ENCODE measurements at places on chromosomes 13 and 19.

GRCh38 chr13:100428986-100429385 lies 159.6 kb downstream of the GGACT start:
- DNase-seq: no peak

- no peak for DNase-seq
Observed at GRCh38 chr13:99658261-99658991, 157.2 kb downstream of the TM9SF2 start.

GRCh38 chr19:41321600-41322270 lies 11.8 kb downstream of the CCDC97 start:
- peak; percentile 73 for DNase-seq

DNA sequence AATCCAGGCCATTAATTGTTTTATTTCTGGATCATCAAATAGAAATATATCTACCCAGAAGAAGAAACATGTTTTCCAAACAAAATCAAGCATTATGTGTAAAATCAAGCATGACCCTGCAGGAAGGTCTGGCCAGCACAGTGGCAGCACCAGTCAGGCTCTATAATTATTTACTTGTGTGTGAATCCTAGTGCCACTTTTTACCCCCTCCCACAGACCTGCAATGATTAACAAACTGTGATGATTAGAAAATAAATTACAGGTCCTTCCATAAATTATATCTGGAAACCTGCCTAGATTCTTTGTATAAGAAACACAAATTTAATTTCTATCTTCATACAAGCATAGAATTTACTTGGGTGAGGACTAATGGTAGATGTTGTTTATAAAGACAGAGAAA lies 186.1 kb downstream of the GPC6 start:
- DNase-seq: no peak

DNA sequence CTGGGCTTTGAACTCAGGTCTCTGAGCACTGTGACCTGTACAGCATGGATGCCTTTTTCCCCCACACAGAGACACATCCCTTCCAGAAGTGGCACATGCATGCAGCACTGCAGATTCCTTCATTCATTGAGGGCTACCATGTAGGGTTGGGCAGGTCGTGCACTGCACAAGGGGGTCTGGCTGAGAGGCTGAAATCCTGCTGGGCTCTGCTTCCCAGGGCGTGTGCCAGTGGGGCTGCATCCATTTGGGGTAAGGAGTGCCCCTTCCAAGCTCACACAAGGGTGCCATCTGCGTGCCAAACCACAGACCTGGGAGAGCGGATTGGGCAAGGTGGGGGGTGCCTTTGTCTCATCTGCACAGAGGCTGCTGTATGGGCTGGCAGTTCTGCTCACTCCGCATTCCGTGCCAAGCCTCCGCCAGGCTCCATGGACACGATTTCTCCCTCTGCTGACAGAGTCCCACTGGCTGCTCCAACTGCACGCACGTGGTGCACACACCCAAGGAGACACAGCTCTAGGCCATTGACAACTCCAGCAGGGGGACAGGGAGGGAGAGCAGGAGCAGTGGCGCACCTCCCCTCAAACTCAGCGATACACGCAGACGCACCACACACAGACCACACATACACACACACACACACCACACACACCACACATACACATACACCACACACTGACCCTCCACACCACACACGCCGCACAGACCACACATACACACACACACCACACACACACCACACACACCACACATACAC lies 4.5 kb upstream of the SHISA7 start:
- DNase-seq: peak; percentile 71

DNA sequence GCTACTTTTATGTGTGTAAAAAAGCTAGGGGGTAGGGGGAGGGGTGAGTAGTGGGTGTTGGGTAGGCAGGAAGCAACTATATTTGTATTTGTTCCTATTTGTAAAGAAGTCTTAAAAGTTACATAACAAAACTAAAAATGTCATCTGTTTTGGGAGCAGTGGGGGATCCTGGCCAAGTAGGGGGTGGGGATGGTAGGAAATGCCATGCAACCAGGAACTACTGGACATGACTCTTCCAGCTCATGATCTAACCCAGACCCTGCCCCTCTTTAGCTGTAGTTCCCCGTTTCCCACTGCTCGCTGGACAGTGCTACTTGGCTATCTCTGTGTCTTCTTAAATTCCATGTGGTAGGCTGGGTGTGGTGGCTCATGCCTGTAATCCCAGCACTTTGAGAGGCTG lies 3.2 kb downstream of the GTF3A start:
- no peak for DNase-seq

- no peak for DNase-seq
Observed at GRCh38 chr13:79485014-79485811, 4.3 kb downstream of the NDFIP2 start.

- no peak for DNase-seq
Observed at GRCh38 chr13:63048653-63049052, 1633.0 kb upstream of the PCDH20 start.
